ENCODE measurements at places on chromosomes 16 and 17.

GRCh38 chr16:11986521-11987057 lies 10.1 kb downstream of the SNX29 start:
- DNase-seq, result no peak

DNA sequence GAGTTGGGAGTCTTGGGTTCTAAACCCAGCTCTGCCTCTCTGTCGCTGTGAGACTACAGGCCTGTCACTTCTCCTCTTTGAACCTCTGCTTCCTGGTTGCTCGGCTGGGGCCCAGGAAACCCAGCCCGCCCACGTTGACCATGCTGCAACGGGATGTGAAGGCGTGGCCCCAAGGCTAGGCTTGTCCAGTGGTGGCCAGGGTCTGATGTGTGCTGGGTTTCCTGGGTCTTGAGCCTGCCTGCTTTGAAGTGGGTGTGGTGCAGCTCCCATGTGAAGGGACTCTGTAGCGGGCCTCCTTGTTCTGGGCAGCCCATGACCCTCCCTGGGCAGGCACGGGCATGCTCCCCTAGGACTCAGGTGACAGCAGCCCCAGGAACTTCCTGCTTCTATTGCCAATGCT lies 82.3 kb downstream of the SDR42E1 start:
- no peak for DNase-seq

GRCh38 chr17:68539548-68540467 lies 27.6 kb downstream of the PRKAR1A start:
- DNase-seq, result no peak

DNA sequence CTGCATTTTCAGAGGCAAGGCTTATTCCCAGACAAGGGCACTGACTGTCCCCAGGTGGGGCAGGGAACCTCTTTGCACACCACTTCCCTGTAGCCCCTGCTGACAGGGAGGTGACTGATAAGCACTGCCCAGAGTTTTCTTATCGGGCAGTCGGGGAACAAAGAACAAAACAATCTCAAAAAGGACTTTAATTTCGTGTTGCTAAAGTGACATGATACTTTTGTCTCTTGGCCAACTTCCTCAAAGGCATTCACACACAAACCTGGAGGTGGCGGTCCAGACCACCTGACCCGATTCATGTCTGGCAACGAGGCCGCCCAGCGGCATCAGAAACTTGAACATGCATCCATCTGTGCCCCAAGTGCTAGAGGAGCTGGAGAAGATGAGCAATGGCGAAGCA lies 28.9 kb downstream of the ZDHHC7 start:
- DNase-seq, result no peak
